ENCODE measurements at places on chromosomes 7 and 10. TPM values are rescaled to one million over a fixed set of nuclear protein-coding genes. Genes with fewer than 3 reads are reported as not detected.

GRCh38 chr7:75579899-75580298 lies 87.8 kb downstream of the SPDYE5 start:
- no peak for DNase-seq
- no peak overlapping the region for H3K27ac ChIP-seq
- H3K36me3 ChIP-seq = no peaks in the 10 kb centered on the region
- H3K4me3 ChIP-seq = no peak overlapping the region

GRCh38 chr7:29561271-29561670 lies 2.4 kb upstream of the PRR15 start:
- DNase-seq = no peak
- no peak overlapping the region for H3K4me3 ChIP-seq
- H3K36me3 ChIP-seq = no peaks in the 10 kb centered on the region
- peaks cover 16% of the 10 kb centered on the region for H3K27me3 ChIP-seq
- H3K27ac ChIP-seq = no peak overlapping the region

- no peak overlapping the region for H3K27ac ChIP-seq
- no peaks in the 10 kb centered on the region for H3K27me3 ChIP-seq
- H3K4me3 ChIP-seq = no peak overlapping the region
These were observed 68.6 kb downstream of the UNCX start for GRCh38 chr7:1301054-1301881.

DNA sequence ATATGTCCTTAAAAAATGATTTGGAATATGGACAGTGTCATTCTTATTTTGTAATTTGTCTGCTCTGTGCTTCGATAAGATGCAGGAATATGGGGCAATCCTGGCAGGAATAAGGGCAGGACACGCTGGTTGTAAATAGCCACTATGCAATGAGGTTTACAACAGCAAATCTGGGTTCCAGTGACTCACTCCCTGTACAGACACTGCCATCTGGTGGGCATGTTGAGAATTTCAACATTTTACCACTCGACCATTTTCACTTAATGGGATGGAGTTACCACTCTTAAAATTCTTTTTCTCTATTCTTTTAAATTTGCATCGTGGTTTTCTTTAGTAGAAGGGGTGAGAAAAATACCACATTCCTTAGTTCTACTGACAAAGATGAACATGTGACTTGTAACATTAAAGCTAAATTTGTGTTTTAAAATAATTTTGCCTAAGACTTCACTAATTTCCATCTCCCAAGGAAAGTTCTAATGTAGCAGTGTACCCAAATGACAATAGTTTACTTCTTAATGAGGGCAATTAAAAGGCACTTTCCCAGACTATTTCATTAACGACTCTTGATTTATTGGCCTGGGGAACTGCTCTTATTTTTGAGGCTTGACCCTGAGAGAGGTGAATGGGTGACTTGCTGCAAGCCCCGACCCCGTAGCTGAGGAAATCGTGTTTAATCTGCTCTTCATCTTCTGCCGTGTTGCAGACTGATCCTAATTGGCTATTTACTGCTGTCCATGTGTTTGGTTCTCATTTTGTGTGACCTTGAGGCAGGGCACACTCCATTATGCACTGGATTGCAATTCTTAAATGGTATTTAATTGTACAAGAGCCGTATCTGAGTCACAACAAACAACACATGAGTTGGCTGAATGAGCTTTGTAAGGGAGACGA lies 173.6 kb upstream of the IMMP2L start:
- no peaks in the 10 kb centered on the region for H3K4me1 ChIP-seq
- H3K4me3 ChIP-seq = no peak overlapping the region
- no peak overlapping the region for H3K27ac ChIP-seq
- DNase-seq = peak; percentile 42

- H3K4me3 ChIP-seq = no peak overlapping the region
- H3K4me1 ChIP-seq = no peaks in the 10 kb centered on the region
- H3K36me3 ChIP-seq = no peaks in the 10 kb centered on the region
- no peak for DNase-seq
These were observed 140.5 kb downstream of the CHCHD3 start for GRCh38 chr7:132941428-132941827.

The GRID2IP gene
- 0.04 TPM for polyA plus RNA-seq

The ELMO1 gene
- 99.4 TPM for polyA plus RNA-seq
